Midbrain (tissue), 1 donor: ENCODE measurements at places on chromosomes 5 and 9.

- no peak for DNase-seq
These were observed 171.0 kb upstream of the OTULINL start for GRCh38 chr5:14410394-14411201.

- no peak for DNase-seq
These were observed 10.0 kb upstream of the MARCHF6 start for GRCh38 chr5:10343486-10343885.

GRCh38 chr5:180213256-180213600 lies 4.2 kb upstream of the RASGEF1C start:
- DNase-seq: no peak

DNA sequence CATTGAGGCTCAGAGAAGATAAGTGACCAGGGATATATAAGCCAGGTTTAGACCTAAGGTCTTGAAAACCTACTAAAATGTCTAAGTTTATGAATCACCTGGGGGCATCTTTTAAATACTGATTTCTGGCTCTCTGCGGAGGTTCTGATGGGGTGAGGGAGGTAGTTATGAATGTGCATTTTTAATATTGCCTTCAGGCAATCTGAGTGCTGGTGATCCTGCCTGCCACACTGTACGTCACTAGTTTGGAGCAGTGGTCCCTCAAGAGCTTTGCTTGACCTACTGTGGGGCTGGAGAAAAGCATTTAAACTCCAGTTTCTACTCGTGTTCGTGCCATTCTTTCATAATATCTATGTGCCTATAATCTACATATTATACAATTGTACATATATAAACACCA lies 36.1 kb downstream of the KLF4 start:
- DNase-seq: no peak

GRCh38 chr9:104769655-104770054 lies 5.7 kb downstream of the NIPSNAP3B start:
- DNase-seq: no peak
